ENCODE measurements at places on chromosomes 1 and 21.

GRCh38 chr1:43835082-43836021, 98.2 kb upstream of the ARTN start:
- DNase-seq, result no peak

GRCh38 chr1:88943241-88943640, 49.2 kb downstream of the KYAT3 start:
- no peak for DNase-seq

GRCh38 chr1:26096471-26096870, 15.2 kb upstream of the PDIK1L start:
- peak; percentile 10 for DNase-seq

DNA sequence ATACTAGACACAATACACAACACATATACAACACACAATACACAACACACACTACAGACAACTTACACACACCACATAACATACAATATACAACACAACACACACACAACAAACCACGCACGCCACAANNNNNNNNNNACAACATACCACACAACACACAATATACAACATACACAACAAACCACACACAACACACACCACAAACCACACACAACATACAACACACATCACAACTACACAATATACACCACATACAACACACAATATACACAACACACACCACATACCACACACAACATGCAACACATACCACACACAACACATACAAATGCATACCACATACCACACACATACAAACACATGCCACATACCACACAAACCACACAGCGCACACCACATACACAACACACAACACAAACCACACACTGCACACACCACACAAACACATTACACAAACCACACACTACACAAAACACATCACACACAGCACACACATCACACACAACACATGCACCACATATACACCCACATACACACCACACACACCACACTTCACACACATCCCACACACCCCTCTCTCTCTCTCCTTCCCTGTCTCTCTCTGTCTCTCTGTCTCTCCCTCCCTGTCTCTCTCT, 108.3 kb downstream of the ETS2 start:
- no peak for DNase-seq

DNA sequence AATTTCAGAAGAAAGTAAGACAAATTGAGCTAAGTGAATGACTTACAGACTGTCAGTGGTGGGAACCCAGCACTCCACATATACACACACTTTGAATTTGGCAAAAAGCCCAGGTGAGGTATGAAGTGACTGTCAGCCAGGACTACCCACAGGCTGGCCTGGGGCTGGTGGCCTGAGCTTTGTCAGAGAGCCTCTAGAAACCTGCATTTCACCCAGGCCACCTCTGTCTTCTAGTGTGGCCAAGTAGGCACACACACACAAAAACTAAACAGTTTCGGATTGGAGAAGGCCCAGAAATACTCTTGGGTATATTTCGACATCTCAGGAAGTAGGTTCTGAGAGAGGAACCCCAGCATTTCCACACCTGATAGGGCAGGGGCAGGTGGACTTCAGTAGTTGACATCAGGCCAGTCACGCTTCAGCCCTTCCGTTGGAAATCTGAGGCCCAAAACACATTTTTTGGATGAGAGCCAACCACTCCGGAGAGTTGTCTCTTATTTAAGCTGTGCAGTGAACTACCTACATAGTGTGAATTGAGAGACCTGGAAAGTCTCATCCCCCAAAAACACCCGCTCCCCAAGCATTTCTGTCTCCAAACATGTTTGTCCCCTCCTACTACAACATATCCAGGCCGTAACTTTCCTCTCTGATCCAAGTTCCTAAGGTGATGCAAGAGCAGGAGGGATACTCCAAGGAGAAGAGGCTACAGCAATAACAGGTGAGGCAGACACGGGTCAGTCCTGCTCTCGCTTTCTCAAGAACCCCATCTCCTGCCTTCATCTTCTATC, 167.2 kb upstream of the PROX1 start:
- no peak for DNase-seq

DNA sequence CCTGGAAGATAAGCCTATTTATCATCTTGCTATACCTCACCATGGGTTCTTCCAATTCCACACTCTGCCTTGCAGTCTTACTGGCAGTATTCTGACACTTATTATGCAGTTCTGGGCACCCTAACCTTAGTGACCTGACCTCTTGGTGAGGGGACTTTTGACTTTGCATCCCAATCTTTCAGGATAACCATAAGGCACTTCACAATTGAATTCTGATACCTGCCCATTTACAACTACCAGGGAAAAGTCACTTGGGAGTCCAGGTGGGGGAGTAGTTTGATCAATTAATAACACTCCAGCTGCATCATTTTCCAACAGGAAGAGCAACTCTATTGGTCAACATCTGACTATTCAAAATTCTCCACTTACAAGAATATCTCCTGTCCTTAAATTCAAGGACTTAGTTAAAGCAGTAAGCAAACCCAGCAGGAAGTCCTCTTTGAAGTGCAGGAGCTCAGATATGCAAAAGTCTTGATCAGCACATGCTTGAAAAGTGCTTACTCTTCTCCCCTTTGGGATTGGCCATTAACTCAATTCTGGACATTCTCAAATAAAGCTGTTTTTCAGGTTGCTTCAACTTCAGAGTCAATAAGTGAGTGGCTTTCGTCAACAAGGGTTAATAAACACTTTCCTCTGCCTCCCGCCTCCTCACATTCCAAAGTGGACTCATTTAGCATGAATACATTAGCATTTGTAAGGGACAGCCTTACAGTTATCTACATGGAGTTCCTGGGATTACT, 177.4 kb upstream of the NRIP1 start:
- no peak for DNase-seq

DNA sequence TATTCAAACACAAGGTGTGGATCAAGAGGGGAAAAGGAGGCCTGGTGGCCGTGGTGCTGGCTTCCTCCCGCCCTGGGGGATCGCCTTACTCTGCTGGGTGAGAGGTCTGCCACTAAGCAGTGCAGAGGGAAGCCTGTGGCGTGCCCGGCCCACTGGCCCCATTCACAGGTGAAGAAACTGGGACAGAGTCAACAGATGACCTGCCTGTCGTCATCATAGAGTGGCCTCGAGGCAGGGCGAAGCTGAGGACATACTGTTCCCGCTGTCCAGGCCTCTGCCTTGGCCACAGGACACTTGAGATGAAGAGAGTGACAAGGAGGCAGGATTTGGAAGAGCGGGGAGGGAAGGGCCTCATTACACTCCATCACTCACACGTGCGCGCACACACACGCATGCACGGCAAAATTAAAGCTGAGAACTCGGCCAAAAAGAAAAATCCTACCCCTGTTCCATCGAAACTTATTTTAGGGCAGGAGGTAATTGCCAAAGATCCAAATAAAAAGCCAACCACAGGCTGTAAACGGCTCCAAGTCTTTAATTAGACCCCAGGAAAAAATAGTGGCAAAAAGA, 50.5 kb downstream of the CASZ1 start:
- DNase-seq, result no peak

- no peak for DNase-seq
These were observed 128.5 kb upstream of the GALNT2 start for GRCh38 chr1:229938551-229938950.

DNA sequence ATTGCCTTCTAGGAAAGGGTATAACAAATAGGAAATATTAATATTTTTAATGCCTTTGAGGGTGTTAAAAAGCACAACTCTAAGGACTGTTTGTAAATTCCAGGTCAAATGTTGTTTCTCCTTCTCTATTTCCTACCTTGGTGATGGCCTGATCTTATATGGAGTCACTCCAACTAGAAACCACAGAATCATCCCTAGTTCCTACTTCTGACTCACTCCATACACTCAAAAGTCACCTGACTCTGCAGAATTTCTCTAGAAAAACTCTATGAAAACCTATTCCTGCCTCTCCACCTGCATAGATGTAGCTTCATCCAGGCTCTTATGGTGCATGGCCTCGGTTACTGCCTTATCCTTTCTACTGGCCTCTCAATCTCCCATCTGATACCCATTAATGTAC, 14.5 kb downstream of the RGS4 start:
- no peak for DNase-seq

- peak; percentile 61 for DNase-seq
These were observed 20.6 kb downstream of the MTHFR start for GRCh38 chr1:11784993-11785769.

DNA sequence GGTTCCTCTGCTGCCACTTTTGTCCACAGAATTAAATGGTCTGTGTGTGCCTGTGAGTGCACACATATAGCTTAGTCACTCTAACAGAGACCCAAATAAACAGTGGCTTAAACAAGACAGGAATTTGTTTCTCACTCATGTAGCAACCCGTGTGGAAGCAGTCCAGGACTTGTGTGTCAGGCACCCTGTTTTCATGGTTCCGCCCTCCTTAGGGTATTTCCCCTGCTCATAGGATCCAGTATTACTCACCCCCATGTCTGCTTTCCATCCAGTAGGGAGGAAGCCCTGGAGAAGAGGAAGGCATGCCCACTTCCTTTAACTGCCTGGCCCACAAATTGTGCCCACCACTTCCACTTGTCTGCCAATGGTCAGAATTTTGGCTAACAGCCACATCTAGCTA, 41.3 kb upstream of the TACSTD2 start:
- peak; percentile 3 for DNase-seq

Data from C1 segment of cervical spinal cord (tissue), 14 donors.